ENCODE measurements at places on chromosomes 2 and 18.

GRCh38 chr2:236866542-236867340 is 218.9 kb upstream of the COPS8 start:
- DNase-seq: no peak

- DNase-seq: no peak
These were observed 878.8 kb downstream of the TSN start for GRCh38 chr2:122634256-122634655.

- DNase-seq: no peak
These were observed 193.1 kb upstream of the CXCR4 start for GRCh38 chr2:136310797-136311603.

GRCh38 chr2:121529439-121530211 is 1.1 kb upstream of the RNU4ATAC start:
- DNase-seq: peak; percentile 22

- no peak for DNase-seq
These were observed 2.9 kb downstream of the HK2 start for GRCh38 chr2:74836675-74837401.

All from HuH-7.5 (cell line).